ENCODE measurements at places on chromosomes 12 and 14.

GRCh38 chr12:62649412-62650138 is 182.9 kb downstream of the MON2 start:
- no peak for DNase-seq

GRCh38 chr14:75249251-75249957 is 29.2 kb upstream of the FOS start:
- DNase-seq = peak; percentile 66

DNA sequence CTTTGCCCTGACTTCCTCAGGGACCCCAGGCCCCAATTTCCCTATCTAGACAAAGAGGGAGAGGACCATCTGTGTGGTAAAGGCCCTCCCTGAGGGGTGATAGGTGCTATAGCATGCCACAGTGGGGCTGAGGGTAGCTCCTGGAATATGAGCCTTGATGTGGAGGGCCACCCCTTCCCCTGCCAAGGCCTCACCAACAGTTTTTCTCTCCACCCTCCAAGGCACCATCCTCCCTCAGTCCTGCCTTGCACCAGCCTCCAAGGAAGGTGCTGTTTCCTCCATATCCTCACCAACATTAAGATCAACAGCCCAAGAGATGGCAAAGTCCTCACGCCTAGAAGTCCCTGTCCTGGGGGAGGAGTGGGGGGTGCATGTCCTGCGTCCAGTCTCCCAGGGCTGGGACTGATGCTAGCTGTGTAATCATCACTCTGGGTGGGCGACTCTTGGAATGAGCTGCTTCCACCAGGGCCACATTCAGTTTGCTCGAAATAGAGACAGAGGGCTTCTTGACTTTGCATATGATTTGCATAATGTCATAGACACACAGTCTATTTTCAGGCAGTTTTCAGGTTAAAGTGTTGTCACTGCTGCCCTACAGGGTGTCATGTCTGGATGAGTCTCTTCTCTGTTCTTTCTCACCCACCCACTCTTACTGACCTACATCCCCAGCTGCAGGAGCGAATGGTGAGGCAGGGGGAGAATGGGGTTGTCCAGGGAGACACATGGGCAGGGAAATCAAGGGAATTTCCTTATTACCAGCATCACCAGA is 17.4 kb downstream of the ACVRL1 start:
- no peak for DNase-seq

- DNase-seq = no peak
Observed at GRCh38 chr14:101328412-101329028, 232.8 kb upstream of the DIO3 start.

- no peak for DNase-seq
Observed at GRCh38 chr14:52253503-52253902, 14.0 kb upstream of the PTGDR start.

DNA sequence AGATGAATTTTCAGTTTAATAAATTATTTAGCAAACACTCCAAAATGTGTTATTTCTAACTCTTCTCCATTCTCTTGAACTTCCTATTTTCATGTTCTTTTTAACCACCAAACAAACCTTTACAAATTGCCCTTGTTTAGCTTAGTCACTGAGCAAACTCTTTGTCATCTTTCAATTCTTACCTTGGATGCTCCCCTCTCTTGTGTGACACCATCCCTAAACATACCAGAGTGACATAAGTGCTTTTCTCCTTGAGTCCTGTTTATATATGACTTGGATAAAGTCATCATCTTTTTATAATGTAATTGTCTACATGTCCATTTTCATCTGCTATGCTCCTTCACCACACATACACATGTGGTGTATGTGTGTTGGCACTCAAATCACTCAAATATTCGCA is 3.4 kb upstream of the TMEM19 start:
- peak; percentile 89 for DNase-seq

DNA sequence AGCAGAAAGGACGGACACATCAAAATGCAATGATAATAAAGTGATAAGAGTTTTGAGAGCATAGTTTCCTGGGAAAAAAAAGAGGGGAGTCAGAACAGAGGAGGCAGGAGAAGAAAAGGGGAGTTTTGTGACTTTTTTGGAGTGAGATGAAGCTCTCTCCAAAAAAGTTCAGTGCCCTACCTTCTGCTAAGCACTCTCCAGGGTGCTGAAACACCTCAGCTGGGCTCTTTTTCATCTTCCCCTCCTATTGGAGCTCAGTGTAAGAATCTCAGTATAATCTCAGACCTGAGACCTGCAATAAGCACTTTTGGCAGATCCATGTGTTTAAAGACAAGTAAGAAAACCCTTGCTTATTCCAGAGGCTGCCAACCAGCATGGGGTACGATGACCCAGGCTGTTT is 58.9 kb upstream of the SRRM4 start:
- DNase-seq = no peak

DNA sequence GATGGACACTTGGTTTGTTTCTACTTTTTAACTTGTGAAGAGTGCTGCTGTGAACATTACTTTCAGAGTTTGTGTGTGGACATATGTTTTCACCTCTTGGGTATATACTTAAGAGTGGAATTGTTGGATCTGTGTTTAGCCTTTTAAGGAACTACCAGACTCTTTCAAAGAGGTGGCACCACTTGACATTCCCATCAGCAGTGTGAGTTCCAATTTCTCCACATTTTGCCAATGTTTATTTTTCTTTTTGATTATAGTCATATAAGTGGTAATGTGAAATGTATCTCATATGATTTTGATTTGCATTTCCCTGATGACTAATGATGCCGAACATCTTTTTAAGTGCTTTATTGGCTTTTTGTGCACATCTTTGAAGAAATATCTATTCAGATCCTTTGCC is 44.8 kb downstream of the ARHGAP5 start:
- DNase-seq = no peak

- no peak for DNase-seq
Observed at GRCh38 chr12:26567126-26567525, 265.9 kb downstream of the ITPR2 start.

- peak; percentile 65 for DNase-seq
Observed at GRCh38 chr14:20610002-20610765, 19.0 kb upstream of the RNASE12 start.

GRCh38 chr14:93135399-93135798 is 19.7 kb upstream of the ITPK1 start:
- DNase-seq = peak; percentile 27

DNA sequence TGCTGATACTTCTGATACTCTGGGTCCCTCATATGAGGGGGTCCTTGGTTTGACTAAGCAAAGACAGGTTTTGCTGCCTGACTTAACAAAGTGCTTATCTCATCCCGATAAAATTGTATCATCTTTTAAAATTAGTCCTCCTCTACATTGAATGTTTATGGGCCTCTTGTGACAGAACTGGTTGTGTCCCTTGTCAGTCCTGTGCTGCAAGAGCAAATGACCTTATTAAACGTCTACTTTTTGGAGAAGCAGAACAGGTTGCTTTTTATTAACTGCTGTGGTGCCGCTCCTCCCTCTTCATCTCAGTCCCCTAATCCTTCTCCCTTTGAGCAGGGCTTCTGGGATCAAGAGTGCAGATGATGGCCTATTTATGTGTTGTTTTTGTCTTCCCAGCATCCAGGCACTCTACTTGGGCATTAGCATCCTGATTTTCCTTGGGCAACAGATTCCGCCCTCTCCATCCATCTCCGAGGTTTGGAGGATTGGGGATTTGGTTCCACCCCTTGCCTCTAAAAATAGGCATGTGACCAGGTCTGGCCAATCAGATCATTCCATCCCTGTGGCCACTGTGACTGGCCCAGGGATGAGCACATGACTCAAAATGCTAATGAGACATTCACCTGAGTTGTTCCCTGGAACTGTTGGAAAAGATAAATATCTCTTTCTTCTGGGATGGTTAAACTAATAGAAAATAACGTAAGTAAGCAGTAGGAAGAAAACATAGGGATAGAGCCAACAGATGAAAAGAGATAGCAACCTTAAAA is 2.9 kb upstream of the DENR start:
- DNase-seq = peak; percentile 53

DNA sequence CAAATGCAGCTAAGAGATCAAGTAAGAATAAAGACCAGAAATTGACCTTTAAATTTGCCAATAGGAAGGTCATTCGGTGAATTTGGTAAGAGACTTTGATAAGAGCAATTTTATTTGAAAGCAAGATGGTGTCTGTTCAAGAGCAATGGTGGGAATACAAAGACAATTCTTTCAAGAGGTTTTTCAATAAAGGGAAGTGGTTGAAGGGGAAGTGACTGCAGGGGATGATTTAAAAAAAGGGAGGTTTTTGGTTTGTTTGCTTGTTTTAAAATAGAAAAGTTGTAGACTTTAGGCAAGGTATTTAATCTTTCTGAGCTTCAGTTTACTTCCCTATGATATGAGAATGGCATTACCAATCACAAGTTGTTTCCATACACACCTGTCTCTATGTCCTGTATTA is 4.3 kb upstream of the APPL2 start:
- DNase-seq = no peak

DNA sequence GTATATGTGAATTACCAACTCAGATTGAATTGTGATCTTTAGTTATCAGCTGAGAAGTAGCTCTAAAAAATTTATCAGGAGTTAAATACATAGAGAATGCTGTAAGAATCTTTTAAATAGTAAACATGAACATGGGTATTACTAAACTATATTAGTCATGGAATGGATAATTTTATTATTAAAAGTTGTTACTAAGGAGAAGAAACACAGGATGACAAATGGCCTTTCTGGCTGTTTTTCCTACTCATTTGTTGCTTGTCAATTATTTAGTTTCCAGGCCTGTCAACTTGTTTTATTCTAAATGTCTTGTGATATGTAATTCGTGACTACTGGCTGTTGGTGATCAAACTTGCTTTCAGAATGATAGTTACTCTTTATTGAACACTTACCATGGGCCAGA is 58.7 kb downstream of the KTN1 start:
- DNase-seq = no peak

DNA sequence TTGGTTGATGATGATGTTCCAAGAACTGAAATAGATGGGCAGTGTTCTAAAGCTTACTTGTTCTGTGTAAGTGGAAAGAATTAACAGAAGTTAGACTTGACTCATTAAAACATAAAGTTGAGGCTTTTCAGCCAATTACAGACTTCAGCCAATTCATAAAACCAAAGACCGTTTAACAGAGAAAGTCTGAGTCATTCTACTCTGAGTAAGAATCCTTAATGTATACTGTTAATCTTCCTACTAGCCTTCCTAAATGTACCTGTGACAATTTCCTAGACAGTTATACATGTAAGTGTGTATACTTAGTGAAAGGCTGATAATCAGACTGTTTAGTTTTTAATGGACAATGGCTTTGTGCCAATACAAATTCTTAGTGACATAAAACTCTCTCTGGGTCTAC is 681.0 kb downstream of the RPL10L start:
- no peak for DNase-seq

GRCh38 chr12:31759632-31760459 is 31.0 kb upstream of the AMN1 start:
- DNase-seq = peak; percentile 73

- peak; percentile 78 for DNase-seq
Observed at GRCh38 chr12:96400631-96401075, 414 bp upstream of the CDK17 start.

- DNase-seq = no peak
Observed at GRCh38 chr12:68185598-68185997, 26.1 kb upstream of the IFNG start.

DNA sequence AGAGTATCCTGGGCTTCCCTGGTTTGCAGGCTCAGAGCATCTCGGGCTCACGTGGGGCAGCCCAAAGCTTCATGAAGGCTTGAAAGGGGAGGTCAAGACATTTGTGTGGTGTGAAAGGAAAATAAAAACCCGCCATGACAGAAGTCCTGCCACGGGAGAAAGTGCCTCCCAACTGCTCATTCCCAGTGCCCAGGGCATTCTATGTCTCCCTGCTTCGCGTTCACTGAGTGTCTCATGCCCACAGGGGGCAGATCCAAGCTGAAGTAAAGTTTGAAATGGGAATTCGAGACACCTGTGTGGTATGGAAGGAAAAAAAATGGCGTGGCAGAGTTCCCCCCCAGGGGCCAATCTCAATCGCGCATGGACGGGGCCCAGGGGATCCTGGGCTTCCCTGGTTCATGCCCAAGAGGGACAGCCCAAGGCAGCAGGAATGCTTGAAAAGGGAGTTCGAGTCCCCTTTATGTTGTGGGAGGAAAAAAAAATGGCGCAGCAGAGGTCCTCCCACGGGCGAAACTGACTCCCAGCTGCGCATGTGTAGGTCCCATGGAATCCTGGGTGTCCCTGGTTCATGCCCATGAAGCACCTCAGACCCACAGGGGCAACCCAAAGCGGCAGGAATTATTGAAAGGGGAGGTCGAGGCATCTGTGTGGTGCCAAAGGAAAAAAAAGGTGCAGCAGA is 576.7 kb downstream of the ALG10 start:
- no peak for DNase-seq

DNA sequence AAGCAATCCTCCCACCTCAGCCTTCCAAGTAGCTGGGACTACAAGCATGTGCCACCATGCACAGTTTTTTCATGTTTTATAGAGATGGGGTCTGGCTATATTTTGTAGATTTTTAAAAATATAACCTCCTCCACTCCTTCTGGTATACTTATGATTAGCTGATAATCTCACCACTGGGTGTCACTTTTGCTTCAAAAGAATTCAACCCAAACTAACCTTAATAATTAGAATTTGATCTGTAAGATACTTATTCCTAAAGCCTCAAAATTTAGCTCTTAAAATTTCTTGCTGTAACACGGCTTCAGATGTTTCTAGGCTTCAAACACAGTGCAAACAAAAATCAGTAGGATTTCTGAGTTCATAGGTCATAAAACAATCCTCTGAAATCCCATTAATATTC is 130.3 kb downstream of the CEP83 start:
- no peak for DNase-seq

DNA sequence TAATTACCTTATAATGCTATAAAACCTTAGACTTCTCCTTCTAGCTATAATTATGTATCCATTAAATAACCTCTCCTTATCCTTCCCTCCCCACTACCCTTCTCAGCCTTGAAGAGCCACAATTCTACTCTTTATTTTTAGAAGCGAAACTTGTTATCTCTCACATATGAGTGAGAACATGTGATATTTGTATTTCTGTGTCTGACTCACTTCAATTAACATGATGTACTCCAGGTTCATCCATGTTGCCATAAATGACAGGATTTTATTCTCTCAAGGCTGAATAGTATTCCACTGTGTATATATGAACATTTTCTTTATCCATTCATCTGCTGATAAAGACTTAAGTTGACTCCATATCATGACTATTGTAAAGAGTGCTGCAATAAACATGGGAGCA is 485.6 kb downstream of the FLRT2 start:
- DNase-seq = no peak

GRCh38 chr12:51814311-51815088 is 34.0 kb downstream of the FIGNL2 start:
- peak; percentile 93 for DNase-seq

All from DMS53 (cell line).